ENCODE measurements at places on chromosomes 5 and 9. TPM values are rescaled to one million over a fixed set of nuclear protein-coding genes. Genes with fewer than 3 reads are reported as not detected.

NMUR2 gene
- not detected for total RNA-seq

SPRY4 gene
- total RNA-seq: 111 TPM

DAB2IP gene
- total RNA-seq: 71.6 TPM

- no peak for DNase-seq
Observed at GRCh38 chr9:134717056-134717455, 75.5 kb downstream of the COL5A1 start.

- no peak for DNase-seq
Observed at GRCh38 chr9:89634995-89635742, 30.4 kb downstream of the GADD45G start.

GRCh38 chr5:180352116-180353047 lies 754 bp downstream of the GFPT2 start:
- no peak for DNase-seq

DNA sequence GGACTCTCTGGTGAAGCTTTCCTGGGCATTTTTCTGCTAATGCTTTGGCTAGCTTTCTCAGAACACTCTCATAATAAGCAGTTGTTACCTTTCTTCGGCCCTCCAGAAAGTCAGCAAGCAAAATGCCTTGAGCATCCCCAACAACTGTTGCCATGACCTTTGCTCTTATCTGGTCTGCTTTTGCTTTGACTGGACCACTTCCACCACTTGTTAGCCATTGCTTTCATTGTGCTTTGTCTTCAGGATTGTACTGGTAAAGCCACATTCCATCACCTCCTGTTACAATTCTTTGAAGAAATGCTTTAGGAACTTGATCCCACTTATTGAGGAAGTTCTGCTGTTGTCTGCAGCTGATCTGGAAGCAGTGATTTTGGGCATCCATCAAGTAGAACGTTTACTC lies 35.7 kb downstream of the RAD50 start:
- DNase-seq: no peak
